ENCODE measurements at places on chromosomes 2 and 18. TPM values are rescaled to one million over a fixed set of nuclear protein-coding genes. Genes with fewer than 3 reads are reported as not detected.
A peak's percentile ranks its signal among the peaks of the same experiment; 100 is the strongest.

DNA sequence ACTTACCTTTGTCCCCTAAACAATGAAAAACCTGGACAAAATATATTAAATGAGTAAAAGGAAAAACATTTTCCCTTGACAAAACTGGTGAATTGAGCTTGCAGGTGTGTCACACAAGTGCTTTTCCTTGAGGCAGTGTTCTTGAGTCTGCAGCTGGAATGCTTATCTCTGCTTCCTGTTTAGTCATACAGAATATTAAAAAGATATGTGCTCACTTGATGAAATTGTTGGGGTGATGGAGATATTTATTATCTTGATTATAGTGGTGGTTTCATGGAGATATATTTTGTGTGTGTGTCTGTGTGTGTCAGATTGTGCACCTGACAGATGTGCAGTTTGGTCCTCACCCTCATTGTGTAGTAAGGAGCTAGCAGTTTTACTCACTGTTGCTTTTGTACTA is 3.3 kb downstream of the TAF1B start:
- no peaks in the 10 kb centered on the region for H3K27me3 ChIP-seq
- H3K36me3 ChIP-seq, result peaks cover 20% of the 10 kb centered on the region
- H3K4me3 ChIP-seq, result no peak overlapping the region
- H3K4me1 ChIP-seq, result peaks cover 11% of the 10 kb centered on the region
- DNase-seq, result no peak
- no peak overlapping the region for H3K27ac ChIP-seq

DNA sequence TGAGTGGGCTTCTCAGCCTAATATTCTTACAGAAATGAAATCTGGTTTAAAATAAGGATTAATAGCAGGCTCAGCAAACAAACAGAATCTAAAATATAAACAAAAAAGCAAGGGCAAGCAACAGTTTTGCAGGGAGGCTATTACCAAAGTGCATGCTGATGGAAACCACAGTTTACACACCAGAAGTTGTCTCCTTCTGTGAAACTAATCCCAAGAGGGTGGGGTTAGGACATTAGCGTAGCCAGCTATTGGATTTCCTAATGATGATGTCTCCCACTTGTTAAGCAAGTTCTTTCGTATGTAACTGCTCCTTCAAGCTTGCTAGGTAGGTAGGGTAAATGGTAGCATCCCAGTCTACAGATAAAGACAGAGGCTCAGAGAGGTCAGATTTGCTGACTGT is 65.0 kb upstream of the TSPYL6 start:
- H3K27ac ChIP-seq, result no peak overlapping the region
- H3K36me3 ChIP-seq, result no peaks in the 10 kb centered on the region
- H3K27me3 ChIP-seq, result no peaks in the 10 kb centered on the region
- H3K4me1 ChIP-seq, result no peaks in the 10 kb centered on the region

DNA sequence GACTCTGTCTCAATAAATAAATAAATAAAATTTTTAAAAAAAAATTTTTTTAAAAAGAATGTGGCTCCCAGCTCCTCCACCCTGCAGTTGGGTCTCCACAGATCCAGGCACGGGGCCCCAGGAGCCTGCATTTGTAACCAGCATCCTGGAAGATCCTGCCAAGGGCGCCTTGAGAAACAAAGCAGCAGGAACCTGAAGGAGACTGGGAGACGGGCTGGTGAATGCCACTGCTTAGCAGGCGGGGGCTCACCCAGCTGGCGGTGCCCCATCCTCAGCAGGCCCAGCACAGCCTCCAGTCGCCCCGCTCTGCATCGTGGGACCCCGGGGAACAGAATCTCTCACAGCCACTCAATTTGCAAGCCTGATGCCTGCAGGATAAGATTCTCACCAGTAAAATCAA is 187.5 kb upstream of the SALL3 start:
- H3K4me3 ChIP-seq, result no peak overlapping the region
- no peaks in the 10 kb centered on the region for H3K4me1 ChIP-seq
- no peaks in the 10 kb centered on the region for H3K27me3 ChIP-seq
- no peak for DNase-seq
- no peak overlapping the region for H3K27ac ChIP-seq

DNA sequence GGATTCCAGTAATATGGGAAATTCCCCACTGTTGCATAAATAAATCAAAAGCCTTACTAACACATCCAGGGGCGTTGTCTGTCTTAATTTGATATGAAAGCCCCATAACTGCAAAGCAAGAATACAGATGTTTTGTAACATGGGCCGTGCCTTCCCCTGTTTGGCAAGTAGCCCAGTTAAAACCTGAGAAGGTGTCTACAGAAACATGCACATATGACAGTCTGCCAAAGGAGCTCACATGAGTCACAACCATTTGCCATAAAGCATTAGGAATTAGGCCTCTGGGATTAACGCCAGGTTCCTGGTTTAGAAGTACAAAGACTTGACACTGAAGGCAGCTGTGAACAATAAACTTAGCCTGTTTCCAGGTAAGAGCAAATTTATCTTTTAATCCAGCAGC is 43.1 kb upstream of the LONRF2 start:
- H3K27me3 ChIP-seq, result no peaks in the 10 kb centered on the region
- H3K36me3 ChIP-seq, result no peaks in the 10 kb centered on the region
- DNase-seq, result no peak
- no peak overlapping the region for H3K4me3 ChIP-seq
- no peaks in the 10 kb centered on the region for H3K4me1 ChIP-seq

DNA sequence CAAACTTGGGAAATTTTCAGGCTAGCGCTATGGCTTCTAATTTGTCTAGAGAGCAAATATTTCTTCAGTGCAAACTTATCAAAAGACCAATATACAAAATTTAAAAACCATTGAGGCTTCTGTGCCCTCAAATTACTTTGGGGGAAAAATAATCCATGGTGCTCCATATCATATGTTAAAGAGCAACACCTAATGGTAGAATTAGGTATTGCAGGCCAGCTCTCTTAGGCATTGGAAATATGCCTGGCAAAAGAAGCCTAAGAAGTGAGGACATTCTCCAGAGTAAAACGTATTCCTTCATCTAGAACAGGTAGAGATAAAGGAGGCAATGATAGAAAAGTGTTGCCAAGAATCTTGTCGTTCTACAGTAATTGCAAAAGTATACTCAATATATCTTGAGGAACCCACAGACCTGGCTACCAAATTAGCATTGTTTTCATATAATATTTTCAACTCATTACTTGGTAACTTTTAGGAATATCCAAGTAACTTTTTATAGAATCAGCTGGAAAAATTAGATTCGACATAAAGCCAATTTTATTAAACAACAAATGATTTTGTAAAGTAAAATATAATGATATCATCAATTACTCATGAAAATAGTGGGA is 401.1 kb downstream of the BCL11A start:
- H3K27me3 ChIP-seq, result no peaks in the 10 kb centered on the region
- H3K4me3 ChIP-seq, result no peak overlapping the region
- no peaks in the 10 kb centered on the region for H3K36me3 ChIP-seq
- no peak overlapping the region for H3K27ac ChIP-seq

DNA sequence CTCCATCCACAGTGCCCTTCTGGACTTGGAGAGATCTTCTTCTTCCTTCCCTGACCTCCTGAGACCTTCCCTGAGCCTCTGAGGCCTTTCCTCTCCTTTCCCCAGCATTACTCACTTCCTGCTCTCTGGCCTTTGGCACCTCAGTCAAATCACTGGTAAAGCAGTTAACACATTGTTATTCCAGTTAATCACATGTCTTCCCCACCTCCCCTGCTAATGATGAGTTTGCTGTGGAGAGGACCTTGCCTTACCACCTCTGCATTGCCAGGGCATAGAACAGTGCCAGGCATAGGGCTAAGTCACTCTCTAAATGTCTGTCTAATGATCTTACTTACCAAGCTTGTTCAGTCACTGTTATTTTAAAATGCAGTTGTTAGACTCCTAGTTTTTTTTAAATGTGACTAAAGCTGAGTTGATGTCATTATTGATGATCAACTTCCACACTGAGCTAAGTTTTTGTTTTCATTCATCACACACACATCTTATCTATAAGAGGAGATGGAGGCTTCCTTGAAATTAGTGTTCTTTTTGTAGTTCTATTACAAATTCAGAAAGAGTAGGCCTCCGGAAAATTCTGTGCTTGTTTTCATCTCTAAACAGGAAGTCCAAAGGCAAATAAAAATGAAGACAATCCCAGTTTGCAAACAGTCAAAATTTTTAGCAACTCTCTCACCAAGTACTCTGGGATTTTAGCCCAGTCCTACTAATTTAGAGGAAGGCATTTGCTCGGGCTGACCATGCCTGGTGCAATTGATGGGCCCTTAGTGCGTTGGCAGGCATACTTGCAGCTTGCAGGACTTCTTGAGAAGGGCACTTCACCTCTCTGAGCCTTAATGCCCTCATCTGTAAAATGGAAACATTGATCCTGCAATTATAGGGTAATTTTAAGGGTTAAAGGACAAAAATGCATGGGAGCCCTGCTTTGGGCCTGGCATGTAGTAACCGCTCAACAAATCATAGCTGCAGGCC is 113.7 kb upstream of the SPRED2 start:
- H3K36me3 ChIP-seq, result no peaks in the 10 kb centered on the region
- no peak overlapping the region for H3K4me3 ChIP-seq
- H3K4me1 ChIP-seq, result no peaks in the 10 kb centered on the region
- H3K27me3 ChIP-seq, result no peaks in the 10 kb centered on the region

- no peaks in the 10 kb centered on the region for H3K27me3 ChIP-seq
- H3K27ac ChIP-seq, result no peak overlapping the region
- H3K4me3 ChIP-seq, result no peak overlapping the region
- no peaks in the 10 kb centered on the region for H3K4me1 ChIP-seq
Observed at GRCh38 chr2:65500310-65501040, 68.1 kb upstream of the SPRED2 start.

DNA sequence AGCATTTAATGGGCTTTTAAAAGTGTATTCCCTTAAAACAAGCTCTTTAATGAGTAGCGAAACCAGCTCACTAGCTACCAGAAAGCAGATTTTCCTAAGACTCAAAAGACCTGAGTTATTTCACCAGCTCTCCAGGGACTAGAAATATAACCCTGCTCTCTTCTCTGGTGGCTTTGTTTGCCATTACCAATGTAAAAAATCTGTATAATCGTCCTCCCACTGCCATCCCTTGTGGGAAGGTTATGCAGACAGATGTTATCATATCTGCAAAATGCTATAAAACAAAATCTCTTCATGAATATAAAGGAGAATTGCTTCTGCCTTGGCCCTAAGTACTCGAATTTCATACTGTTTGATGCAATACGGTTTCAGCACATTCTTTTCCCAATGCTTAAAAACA is 335.2 kb downstream of the NUP35 start:
- no peak overlapping the region for H3K27ac ChIP-seq
- no peaks in the 10 kb centered on the region for H3K36me3 ChIP-seq
- no peaks in the 10 kb centered on the region for H3K4me1 ChIP-seq
- DNase-seq, result no peak
- H3K27me3 ChIP-seq, result no peaks in the 10 kb centered on the region
- no peak overlapping the region for H3K4me3 ChIP-seq

GRCh38 chr18:46097431-46097800 is 680 bp downstream of the ATP5F1A start:
- DNase-seq, result no peak
- H3K4me3 ChIP-seq, result peak overlapping the region; percentile 79
- peak overlapping the region; percentile 83 for H3K27ac ChIP-seq
- H3K4me1 ChIP-seq, result peaks cover 31% of the 10 kb centered on the region
- H3K36me3 ChIP-seq, result no peaks in the 10 kb centered on the region
- no peaks in the 10 kb centered on the region for H3K27me3 ChIP-seq

DNA sequence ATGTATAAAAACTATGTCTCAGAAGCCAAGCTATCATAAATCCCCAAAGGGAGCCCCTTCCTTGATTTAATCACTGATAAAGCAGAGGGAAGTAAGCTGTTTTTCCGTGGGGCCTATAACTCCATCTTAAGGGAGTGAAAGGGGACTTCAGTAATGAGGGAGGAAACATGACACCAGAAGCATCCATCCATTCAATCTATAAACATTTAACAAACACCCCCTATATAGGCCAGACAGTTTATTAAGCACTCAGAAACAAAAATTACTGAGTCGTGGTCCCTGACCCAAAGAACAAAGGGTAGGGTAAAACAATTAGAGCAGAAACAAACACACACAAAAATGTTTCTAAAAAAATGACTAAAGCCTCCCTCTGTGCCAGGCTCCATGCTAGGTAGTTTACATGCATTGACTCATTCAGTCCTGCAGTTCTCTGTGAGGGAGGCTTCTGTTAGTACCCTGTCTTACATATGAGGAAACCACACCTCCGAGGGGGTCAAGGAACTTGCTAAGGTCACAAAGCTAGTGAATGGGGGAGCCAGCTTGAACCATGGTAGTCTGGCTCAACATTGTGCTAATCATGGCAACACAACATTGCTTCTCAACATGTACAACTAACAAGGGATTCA is 472.1 kb downstream of the CDH2 start:
- H3K27ac ChIP-seq, result no peak overlapping the region
- H3K4me1 ChIP-seq, result no peaks in the 10 kb centered on the region
- H3K4me3 ChIP-seq, result no peak overlapping the region
- no peaks in the 10 kb centered on the region for H3K36me3 ChIP-seq

DNA sequence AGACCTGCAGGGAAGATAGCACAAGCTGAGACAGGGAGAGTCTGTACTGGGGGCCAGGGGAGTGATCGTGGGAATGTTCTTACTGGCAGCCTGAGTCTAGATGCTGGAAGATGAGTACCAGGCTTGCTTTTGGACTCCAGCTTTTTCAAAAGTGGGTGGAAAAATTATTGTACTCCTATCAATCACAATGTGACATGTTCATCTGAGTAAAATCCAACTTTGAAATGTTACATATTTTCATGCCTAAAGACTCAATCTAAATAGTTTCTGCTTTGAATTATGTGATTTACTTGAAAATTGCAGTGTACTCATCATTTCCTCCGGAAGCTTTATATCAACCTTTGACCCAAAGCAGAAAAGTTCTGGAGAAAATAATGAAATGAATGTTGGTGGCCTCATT is 49.7 kb upstream of the ST3GAL5 start:
- H3K36me3 ChIP-seq, result no peaks in the 10 kb centered on the region
- no peaks in the 10 kb centered on the region for H3K4me1 ChIP-seq
- H3K4me3 ChIP-seq, result no peak overlapping the region
- H3K27me3 ChIP-seq, result no peaks in the 10 kb centered on the region

GRB14 gene
- not detected for total RNA-seq

TSHZ1 gene
- 17.9 TPM for total RNA-seq

PMS1 gene
- total RNA-seq, result 45.0 TPM

Measured in CD8-positive, alpha-beta memory T cell (primary cell).